Activated T-helper 17 cell treated with anti-CD3 and anti-CD28 coated beads, Interleukin-2, amount 50 U/mL, for 72 hours (primary cell): ENCODE measurements at places on chromosomes 7 and 10. TPM values are rescaled to one million over a fixed set of nuclear protein-coding genes. Genes with fewer than 3 reads are reported as not detected.

DNA sequence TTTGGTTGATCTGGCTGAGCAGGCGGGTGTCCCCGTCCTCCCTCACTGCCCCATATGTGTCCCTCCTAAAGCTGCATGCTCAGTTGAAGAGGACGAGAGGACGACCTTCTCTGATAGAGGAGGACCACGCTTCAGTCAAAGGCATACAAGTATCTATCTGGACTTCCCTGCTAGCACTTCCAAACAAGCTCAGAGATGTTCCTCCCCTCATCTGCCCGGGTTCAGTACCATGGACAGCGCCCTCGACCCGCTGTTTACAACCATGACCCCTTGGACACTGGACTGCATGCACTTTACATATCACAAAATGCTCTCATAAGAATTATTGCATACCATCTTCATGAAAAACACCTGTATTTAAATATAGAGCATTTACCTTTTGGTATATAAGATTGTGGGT is 26.9 kb upstream of the TRIM56 start:
- no peak for ATAC-seq

DNA sequence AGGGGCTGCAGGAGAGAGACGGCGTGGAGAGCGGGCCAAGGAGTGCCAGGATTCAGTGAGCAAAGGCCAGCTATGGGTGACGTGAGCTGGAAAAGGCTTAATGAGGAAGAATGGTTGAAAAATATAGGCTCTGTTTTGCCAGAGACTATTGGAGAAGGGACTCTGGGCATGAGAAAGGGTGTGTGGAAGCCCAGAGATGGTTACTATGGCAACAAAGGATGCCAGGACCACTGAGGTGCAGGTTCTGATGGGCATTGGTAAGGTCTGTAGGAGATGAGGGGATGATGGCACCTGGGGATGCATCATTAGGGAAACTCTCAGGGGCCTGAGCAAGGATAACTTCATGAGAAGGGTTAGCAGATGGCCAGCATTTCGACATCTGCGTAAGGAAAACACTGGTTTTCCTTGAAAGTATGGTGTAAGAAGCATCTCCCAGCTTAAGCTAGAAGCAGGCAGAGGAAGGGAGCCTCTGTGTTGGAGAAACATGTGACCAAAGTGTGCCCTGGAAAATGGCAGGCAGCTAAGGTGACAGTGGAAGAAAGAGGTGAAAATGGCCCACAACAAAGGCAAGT is 21.6 kb upstream of the FAM180A start:
- no peak for ATAC-seq

DNA sequence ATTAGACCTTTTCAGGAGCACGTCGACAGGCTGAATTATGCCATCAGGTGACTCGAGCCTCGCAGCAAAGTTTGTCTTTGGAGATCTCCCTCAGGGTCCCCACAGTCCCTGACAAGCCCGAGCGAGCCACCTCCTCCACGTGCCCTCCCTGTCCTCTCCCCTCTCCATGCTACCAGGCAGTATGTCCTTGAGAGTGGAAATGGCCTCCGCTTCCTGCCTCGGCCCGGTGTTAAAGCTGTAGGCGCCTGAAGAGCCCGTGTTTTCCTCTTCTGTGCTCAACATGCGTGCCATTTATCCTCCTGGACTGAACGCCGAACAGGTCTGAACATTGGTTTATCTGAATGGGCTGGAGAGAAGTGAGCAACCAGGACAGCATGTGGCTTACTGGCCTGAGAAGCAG is 82.6 kb downstream of the GPR26 start:
- no peak for ATAC-seq

DNA sequence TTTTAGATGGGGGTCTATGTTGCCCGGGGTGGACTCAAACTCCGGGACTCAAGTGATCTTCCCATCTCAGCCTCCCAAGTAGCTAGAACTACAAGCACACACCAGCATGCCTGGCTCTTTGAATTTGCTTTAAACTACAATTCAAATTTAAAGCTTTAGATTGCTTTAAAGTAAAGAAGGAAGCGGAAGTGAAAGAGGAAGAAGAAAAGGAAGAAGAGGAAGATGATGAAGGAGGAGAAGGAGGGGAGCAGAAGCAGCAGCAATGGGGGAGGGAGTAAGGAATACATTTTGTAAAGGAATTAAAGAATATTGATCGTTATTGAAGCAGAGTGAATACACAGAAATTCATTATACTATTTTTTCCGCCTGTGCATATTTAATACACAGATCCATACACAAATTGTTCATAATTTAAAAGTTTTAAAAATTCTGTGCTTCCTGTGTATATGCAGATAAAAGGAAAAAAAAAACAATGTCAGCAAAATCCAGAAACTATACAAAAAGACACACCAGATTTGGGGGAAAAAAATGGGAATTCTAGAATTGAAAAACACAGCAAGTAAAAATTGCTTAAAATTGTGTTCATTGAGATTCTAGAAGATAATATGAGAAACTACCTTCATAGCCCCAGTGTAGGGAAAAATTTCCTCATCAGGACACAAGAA is 60.8 kb upstream of the KCNMA1 start:
- no peak for ATAC-seq

GRCh38 chr7:20798694-20799121 is 12.0 kb upstream of the SP8 start:
- ATAC-seq, result no peak

Gene TRIM56
- total RNA-seq, result 45.4 TPM

Gene PHTF2
- total RNA-seq, result 123 TPM
